ENCODE measurements at places on chromosomes 1 and 21.

GRCh38 chr1:224068458-224069072, 45.3 kb upstream of the FBXO28 start:
- no peak for DNase-seq

GRCh38 chr1:220673921-220674320, 16.2 kb upstream of the C1orf115 start:
- DNase-seq: no peak

DNA sequence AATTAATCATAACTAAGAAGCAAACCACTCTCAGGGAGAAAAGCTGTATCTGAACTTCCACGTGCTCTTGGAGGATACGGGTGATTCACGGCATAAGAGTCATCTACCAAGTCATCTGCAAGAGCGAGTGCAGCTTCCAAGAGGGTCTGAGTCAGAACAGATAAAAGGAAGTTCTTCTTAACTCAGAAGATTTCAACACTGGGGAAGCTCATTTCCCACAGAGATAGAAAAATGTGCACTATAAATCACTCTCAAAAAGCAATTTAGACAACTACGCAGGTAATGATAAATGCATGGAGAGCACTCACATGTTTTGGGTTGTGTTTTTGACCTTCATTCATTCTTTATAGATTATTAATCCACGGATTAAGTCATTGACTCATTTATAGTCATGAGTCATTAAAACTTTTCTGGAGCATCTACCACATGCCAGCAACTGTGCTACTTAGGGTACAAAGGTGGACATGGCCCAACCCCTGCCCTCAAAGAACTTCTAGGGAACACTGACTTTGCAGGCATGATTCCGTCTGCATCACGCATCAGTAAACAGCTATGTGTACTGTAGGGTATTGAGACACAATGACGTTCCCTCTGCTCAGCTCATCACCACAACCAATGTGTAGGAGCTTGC, 20.8 kb downstream of the KCNJ15 start:
- DNase-seq: no peak

DNA sequence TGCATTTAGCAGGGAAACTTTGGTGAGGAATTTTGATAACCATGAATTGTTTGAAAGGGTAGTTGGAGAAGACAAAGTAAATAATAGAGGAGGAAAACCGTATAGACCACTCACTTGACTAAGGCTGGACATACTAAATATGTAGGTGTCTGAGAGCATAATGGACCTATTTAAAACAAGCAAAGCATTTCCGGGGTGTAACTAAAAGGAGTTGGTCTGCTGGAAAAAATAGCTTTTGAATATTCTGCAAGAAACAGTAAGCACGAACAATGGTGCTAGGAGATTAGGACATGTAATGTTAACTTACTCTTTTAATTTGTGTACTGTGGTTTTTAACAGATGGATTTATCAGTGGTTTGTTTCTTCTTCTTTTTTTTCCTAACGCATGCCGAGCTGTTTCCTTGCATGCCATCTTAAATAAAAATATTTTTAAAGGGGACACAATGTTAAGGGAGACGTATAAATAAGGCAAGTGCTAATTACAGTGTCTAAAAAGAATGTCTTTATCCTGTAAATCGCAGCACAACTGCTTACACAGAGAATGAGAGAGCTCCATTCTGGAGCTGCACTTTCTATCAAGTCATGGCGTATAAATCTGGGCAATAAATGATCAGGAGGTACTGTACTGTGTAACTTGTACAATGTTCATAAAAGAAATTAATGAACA, 492.1 kb downstream of the LMO4 start:
- no peak for DNase-seq

DNA sequence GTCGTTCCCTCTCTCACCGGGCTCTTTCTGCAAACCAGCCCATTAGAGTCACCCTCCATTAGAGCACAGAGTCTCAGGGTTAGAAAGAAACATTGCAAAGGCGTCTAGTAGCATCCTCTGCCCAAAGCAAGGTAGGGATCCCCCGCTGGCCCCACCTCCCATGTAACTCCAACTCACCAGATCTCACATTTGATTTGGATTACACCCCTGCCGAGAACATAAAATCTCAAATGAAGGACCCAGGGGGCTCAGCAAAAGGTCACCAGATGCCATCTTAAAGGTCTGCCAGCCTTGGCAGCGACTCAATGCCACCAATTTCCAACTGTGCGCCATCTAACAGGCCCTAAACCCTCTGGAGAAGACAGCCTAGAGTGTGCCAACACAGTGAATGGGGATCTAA, 14.1 kb downstream of the C1orf87 start:
- no peak for DNase-seq

- no peak for DNase-seq
These were observed 18.3 kb downstream of the SGIP1 start for GRCh38 chr1:66552287-66552686.

DNA sequence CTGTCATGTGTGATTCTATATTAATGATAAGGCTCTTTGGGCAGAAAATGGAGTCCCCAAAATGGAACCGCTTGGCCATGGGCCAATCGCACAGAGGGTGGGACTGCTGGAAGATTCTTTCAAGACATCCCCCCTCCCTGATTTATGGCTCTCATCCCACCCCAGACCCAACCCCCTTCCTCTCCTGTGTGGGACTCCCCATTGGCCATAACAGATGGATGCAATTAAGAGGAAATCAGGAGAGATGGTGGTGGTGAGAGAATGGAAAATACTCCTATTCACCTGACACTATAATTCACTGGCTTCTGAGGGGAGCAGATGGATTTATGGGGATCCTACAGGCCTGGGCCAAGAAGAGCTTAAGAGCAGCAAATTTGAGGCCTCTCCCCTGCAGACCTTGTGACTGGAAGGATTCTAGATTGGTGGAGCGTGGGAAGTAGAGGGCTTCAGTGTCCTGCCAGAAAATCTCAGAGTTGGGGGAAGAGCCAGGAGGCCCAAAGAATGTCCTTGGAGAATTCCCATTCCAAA, 1.7 kb downstream of the IGFN1 start:
- DNase-seq: no peak

DNA sequence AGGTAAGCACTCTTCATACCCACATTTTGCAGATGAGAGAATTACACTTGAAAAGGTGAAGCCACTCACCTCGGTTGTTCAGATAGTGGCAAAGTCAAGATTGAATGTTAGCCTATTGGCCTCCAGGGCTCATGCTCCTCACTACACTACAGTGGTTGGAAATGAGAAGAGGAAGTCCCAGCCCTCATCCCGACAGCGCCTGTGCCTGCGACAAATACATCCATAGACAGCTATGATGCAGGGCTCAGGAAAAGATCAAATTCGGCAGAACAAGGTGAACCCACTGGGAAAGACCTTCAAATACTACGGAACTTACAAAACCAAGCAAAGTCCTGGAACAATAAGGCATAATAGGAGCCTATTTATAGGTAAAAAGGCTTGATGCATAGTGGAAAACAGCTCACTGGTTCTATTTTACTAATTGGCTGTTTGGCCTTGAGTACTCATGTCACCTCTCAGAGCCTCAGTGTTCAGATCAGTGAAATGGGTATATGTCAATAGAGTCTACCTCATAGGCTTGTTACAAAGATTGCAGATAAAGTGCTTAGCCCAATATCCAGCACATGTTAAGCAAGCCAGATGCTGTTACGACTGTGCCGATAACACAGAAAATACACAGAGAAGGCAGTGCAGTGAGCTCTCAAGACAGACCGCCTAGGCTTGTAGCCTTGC, 3.5 kb downstream of the SPOCD1 start:
- DNase-seq: no peak

DNA sequence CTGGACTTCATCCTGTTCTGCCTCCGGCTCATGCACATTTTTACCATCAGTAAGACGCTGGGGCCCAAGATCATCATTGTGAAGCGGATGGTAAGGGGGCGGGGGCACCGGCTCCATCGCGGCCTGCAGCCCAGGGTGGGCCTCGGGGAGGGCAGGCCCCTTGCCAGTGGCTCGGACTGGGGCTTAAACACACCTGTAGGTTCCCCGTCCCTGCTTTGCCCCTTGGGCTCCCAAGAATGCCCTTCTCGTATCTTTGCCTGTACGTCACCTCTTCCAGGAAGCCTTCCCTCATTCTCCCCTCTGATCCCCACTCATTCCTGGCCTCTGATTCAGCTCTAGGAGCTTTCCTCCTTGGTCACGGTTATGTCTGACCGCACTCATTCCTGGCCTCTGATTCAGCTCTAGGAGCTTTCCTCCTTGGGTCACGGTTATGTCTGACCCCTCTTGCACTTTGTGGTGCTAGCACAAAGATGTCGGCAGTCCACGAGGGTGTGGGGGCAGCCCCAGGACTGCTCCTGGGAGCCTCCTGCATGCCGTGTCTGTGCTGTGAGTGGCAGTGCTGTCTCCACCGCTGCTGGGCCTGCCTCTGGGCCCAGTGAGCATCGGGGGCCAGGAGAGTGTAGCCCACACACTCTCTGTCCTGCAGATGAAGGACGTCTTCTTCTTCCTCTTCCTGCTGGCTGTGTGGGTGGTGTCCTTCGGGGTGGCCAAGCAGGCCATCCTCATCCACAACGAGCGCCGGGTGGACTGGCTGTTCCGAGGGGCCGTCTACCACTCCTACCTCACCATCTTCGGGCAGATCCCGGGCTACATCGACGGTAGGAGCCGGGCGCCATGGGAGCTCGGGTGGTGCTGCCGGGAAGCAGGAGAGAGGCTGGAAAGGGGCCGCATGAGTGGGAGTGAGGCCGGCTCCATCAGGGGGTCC, 49.1 kb upstream of the LRRC3 start:
- DNase-seq: no peak

DNA sequence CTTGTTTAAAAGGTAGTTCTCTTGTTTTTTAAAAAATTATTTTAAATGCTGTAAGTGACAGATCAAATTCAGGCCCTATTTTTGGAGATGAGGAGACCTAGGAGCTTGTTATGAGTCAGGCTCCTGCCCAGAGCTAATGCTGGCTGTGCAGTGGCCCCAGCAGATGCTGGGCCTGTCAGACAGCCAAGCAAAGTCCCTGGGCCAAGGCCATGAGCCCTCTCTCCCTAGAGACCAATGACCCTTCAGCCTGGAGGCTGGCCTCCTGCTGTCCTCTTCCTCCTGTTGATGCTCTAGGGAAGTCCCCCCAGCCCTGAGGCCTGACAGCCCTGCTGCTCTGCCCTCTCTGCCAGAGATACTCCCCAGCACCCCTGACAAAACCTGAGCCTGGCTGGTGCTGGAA, 128.1 kb upstream of the CTTNBP2NL start:
- DNase-seq: no peak

- DNase-seq: no peak
These were observed 178.9 kb upstream of the CAMK1G start for GRCh38 chr1:209404577-209404976.

DNA sequence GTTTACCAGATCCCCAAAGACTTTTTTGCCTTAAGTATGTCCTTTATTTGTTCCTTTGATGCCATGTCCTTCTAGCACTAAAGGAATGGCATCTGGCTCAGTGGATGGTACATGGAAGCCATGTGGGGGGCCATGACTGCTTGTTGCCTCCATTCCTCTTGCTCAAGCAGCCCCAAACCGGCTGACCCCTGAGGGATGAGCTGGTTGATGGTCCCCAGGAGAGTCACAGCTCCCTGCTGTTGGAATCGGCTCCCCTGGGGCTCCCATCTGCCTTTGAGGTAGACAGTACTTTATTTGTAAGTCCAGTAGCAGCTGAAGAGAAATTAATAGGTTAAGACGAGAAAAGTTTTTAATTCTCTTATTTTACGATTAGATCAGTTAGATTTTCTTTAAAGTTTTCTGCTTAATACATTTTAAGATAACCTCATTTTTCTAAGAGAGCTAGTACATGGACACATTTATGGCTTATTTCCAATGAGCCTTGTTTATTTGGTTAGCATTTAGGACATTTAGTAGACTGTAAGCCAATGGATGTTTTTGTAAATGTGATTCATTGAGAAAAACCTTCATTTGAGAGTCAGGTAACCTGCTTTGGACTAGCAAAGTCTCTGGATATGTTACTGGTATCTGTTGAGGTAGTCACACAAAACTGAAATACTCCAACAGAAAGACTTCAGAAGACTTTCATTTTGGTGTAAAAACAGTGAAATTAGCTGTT, 88.2 kb downstream of the CAMTA1 start:
- no peak for DNase-seq

DNA sequence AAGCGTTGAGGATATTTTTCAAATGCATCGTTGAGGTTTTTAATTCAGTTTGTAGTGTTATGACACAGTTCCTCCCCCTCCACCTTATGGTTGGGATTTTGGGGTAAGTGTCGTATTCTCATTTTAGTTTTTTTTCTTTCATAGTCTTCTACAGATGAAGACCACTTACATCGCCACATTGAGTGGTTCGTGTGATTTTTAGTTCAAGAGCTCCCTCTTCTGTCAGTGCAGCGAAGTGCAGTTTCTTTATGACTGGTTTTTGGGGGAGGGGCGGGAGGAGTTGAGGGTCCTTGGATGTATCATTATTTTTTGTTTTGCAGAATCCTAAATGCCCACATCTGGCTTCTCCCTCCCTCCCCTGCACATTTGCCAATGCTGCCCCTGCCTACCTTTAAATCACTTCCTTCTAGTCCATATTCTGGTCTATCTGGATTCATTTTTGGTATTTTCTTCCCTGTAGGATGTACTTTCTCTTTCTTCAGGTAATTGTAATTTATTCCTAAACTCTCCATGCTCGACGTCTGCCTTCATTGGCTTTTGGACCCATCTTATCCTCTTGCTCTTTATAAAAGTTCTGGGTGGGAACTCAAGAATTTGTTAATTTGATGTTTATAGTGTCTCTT, 433.1 kb downstream of the CAMTA1 start:
- no peak for DNase-seq

DNA sequence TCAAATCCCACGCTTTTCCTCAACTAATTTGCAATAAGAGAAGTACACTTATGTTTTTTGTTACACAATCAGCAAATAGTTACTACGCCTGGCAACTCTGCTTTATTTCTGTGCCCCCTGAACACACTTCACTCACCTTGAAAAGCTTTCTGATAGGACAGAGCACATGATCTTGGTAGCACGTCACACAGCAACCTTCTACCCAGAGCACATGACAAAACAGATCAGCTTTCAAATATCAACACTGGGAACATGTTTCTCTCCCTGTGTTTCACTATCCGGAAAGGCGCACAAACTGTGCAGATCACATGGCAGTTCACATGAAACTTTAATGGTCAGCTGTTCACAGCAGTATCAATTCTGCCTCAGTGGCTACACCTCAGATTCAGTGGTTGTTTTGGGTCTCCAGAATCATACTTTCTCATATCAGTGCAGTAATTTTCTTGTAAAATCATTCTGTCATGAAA, 2.2 kb downstream of the SLC19A2 start:
- no peak for DNase-seq

GRCh38 chr1:3312898-3313575, 141.4 kb upstream of the ARHGEF16 start:
- DNase-seq: peak; percentile 65

GRCh38 chr1:232462213-232462612, 167.7 kb downstream of the SIPA1L2 start:
- DNase-seq: no peak

- no peak for DNase-seq
These were observed 234.4 kb downstream of the RERE start for GRCh38 chr1:8583031-8583430.

- DNase-seq: no peak
These were observed 226.4 kb downstream of the ZP4 start for GRCh38 chr1:237664348-237664747.
